ENCODE measurements at places on chromosomes 2 and 18.

GRCh38 chr2:178298785-178299212 is 104.5 kb downstream of the OSBPL6 start:
- no peak for DNase-seq

GRCh38 chr2:211093743-211094303 is 537.4 kb downstream of the CPS1 start:
- no peak for DNase-seq

GRCh38 chr2:145748927-145749326 is 1229.0 kb upstream of the ZEB2 start:
- no peak for DNase-seq

DNA sequence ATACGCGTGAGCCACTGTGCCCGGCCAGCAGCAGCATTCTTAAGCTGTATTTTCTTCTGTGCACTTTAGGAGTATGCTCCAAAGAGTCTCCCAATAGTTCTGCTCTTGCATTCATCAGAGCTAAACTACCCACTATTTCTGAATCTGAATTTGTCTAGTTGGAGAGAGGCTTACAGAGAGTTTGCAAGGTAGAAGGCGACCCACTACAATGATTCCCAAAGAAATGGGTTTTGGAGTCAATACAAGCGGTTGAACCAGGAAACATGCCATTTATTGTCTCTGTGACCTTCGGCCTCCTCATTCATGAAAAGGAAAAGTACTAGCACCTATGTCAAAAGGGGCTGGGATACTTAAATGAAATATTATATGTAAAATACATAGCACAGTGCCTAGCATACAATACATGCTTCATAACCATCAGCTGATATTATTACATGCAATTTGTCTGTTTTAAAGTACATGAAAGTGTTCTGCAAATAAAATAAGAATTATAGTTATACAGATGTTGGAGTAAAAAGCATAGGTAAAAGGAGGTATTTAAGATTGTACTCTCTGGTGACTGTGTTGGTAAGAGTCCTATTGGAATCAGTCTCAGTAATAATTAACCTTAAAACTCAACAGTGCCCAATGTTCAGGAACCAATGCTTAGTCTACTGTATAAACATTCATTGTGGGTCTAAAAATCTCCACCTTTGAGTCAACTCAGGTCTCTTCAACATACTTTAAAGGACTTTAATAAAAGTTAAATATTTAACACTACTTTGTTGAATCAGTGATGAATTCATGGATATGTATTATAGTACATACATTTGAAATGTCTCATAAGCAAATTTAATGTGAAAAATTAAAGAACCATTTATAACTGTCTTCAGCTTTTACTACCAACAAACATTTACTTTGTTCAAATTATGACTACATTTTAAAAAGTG is 89.8 kb upstream of the GRB14 start:
- DNase-seq, result no peak

DNA sequence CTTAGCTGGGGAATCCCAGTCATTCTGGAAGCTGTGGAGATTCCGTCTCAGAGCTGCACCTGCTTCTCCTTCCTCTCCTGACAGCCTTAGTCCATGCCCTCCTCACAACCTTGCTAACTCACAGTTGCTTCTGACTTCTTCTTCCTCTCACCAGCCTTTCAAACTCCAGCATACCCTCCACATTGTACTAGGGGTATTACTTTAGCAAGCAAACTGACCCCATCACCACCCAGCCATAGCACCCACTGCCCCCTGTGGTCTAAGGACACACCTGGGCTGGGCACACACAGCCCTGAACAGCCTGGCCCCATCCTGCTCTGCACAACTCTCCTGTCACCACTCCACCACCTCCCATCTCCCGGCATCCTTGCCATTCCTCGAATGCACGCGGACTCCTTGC is 208.2 kb downstream of the FBXO15 start:
- no peak for DNase-seq

- DNase-seq, result no peak
These were observed 18.1 kb downstream of the TMEM185B start for GRCh38 chr2:120204945-120205670.

DNA sequence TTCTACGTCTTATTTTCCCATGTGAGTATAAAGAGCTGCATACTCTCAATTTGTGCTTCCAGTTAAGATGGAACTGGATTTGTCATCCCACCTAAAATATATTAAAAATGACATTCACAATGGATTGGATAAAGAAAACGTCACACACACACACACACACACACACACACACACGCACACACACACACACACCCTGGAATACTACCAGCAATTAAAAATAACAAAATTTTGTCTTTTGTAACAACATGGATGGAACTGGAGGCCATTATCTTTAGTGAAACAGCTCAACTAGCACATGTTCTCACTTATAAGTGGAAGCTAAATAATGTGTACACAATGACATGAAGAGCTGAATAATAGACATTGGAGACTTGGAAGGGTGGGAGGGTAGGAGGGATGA is 3.8 kb upstream of the QPCT start:
- no peak for DNase-seq

- DNase-seq, result no peak
These were observed 32.9 kb downstream of the UBR3 start for GRCh38 chr2:169860149-169860548.

- DNase-seq, result no peak
These were observed 142.5 kb upstream of the L3MBTL4 start for GRCh38 chr18:6557057-6557769.

- DNase-seq, result no peak
These were observed 404.8 kb downstream of the MBD2 start for GRCh38 chr18:53819671-53820070.

DNA sequence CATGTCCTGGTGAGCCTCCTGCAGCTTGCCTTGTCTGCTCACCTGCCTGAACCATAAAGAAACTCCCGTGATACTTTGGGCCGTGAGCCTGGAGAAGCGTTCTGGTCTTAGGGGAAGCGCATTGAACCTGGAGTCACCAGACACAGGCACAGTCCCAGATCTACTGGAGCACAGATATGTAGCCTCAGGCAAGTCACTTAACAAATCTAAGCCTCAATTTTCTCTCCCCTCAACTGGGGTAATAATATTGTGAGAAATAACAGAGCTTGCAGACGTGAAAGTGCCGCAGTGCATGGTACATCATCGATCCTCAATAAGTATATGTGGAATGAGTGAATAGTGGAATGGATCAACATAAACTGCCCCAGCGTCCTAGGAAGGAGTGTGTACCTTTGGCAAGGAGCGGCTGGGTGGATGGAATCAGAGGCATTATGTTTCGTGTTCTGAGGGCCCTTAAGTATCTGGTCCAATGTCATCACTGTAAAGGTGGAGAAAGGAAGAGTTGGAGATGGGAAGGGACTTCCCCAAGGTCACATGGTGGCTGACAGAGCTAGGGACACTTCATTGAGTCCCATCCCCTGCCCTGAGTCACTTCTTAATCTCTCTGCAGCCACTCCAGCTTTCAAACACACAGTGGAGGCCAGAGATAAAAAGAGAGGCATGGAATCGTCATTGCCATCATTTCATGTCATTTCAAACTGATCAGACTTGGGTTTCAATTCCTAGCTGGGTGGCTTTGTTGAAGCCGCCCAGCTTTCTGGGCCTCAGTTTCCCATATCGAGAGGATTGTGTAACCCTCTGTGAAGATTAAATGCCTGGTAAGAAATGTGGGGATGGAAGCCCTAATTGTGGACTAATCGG is 172.4 kb downstream of the DDX1 start:
- no peak for DNase-seq

GRCh38 chr2:109387221-109387735 is 226.5 kb downstream of the SEPTIN10 start:
- DNase-seq, result no peak

DNA sequence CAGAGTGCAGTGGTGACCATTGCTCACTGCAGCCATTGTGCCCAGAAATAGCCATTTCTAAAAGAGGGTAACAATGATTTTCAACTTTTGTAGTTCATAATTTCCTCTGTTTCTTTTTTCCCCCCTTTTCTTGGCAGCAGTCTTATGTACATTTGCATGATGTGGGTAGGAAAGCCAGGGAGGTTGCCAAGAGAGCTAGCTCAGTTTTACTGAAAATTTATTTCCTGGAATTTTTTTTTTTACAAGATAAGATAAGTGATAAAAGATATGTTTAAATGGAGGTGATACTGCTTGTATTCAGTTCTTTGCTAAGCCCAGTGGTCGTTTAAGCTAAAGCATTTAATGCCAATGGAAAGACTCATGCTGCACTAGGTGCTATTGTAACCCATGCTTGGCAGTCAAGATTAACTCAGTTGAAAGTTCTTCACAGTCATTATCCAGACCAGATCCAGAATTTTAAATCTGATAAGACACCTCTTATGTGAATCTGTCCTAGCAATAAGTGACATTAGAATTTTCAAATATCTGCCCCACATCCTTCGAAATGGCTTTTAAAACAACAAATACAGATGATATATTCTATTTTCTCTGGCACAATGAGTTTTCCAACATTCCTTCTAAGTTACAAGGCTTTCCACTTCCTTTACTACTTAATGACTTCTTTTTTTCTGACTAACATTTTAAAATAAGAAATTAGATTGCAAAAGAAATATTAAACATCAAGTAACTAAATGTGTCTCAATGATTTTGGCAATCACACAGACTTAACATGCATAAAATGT is 4.4 kb upstream of the ATP8B1 start:
- no peak for DNase-seq

GRCh38 chr2:64017811-64018700 is 1.2 kb downstream of the VPS54 start:
- no peak for DNase-seq

GRCh38 chr2:47079515-47080412 is 75.3 kb downstream of the STPG4 start:
- no peak for DNase-seq

DNA sequence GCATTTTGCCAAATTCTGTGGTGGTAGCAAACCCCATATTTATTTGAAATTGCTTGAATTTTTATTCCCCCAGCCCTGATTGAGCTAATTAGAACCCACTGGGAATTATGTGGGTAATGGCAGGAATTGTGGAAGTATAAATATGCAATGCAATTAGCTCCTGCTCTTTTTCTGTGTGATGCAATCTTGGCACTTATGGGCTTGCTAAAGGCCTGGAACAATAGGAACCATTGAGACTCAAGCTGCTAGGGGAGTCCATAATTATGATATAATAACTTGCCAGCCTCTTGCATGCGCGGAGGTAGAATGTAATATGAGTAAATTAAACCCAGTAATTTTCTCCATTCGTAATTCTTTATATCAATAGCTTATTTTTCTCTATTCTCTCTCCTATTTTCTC is 267.6 kb upstream of the THSD7B start:
- DNase-seq, result no peak

DNA sequence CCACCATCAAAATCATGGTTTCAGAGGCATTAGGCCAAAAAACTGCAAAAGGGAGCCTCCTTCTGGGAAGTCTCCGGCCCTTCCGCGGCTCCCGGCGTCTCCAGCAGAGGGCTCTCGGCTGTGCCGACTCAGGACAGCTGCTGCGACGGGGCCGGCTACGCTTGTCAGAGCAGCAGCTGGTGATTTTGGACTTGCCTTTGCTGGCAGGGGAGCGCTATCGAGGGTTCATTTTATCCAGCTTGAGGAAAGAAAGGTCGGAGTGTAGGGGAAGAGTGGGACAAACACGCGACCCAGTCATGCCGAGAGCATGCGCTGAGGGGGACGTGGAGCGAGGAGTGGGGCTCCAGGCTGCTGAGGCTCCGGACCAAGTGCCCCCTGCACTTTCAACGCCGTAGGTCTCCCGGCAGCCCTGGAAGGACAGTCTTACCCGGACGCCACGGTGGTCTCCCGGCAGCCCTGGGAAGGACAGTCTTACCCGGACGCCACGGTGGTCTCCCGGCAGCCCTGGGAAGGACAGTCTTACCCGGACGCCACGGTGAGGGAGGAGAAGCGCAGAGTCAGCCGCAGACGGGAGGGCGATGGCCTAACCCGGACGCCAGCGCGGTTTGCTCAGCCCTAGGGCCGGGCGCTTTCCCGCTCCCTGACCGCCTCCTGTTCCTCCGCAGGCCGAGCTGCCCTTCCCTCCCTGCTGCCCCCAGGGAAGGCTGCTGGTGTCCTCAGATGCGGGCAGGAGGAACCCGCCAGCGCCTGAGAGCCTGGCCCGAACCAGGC is 21.7 kb downstream of the DDX18 start:
- no peak for DNase-seq

DNA sequence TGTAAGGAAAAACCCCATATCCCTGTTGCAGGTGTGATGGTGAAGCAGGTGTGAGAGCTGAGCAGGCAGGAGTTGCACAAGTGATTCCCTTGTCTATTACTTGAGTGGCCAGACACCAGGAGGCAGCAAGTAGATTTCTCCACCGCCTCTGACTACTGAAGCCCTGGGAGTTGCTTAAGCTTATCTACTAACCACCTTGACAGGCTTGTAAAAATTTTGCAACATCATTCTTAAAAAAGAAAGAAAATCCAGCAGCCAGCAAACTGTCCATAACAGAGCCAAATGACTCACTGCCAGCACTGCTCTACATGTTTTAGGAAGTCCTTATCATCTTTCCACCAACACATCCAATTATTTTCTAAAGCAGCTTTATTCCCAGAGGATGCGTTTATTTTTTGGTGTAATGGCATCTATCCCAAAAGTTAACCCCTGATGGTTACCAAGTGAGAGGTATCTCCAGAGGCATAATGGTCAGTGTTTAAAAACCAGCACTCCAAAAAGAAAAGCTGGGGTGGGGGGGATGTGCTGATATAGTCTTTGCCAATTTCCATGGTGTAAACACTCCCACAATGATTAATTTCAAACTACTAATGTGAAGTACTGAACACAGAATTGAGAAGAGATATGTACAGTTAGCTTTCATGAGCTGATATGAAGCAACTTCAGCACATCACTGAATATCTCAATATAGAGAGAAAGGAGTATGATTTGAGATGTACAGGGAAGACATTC is 16.3 kb upstream of the GPR39 start:
- no peak for DNase-seq

DNA sequence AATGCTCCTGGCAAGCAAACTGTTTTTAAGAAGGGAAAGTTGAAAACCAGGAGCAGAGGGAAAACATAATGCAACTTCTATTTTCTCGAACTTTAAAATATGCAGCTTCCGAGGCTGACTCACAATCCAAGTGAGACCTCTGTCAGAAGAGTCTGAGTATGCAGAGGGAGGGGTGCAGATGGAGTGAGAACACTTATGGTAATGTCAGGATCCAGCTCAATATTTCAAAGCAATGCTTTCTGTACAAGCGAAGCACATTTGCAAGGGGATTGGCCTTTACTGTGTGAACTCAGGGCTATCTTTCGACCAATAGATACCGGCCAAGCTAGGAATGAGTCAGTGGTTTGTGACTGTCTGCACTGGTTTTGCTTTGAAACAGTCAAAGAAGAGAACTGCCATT is 242.7 kb downstream of the CNTNAP5 start:
- no peak for DNase-seq

DNA sequence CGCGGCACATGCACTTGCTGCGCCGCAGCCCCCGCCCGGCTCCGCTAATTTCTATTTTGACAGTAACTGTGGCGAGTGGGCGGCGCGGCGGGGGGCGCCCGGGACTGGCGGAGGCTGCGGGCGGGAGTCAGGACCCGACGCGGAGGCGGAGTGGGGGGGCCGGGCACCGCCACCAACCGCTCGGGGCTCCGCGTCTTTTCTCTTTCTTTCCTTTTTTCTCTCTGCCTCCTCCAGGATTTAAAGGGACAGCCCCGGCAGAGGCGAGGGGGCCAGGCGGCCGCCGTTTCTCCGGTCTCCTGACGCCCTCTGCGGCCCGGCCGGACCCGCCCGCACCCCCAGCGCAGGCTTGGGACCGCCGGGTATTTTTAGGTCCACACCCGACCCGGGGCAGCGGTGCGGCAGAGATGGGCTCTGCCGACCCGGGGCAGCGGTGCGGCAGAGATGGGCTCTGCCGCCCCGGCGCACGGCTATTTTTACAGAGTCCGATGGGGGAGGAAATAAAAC is 460 bp upstream of the ZBTB7C start:
- DNase-seq, result no peak

- no peak for DNase-seq
These were observed 754 bp downstream of the ATG16L1 start for GRCh38 chr2:233252227-233252626.

Measured in iPS DF 19.7 (cell line).